Articular chondrocyte of knee joint (primary cell): ENCODE measurements at places on chromosomes 7 and 10. TPM values are rescaled to one million over a fixed set of nuclear protein-coding genes. Genes with fewer than 3 reads are reported as not detected.

The HTR5A gene
- not detected in 2 replicates for total RNA-seq

The LRRC27 gene
- 12.1 and 12.7 TPM in 2 replicates for total RNA-seq

The FAM25C gene
- not detected in 2 replicates for total RNA-seq

The ITGA8 gene
- under 0.01 TPM in 1 of 2 replicates, not detected in the other for total RNA-seq

The EPHA1 gene
- total RNA-seq: not detected in 2 replicates

The HOXA4 gene
- total RNA-seq: 1.7 and 2.4 TPM in 2 replicates

The NPFFR1 gene
- not detected in 2 replicates for total RNA-seq

The ATG9B gene
- 0.32 TPM in 1 of 2 replicates, not detected in the other for total RNA-seq

The BLVRA gene
- total RNA-seq: 31.0 and 36.3 TPM in 2 replicates

The RARRES2 gene
- 0.32 and 2.2 TPM in 2 replicates for total RNA-seq

The SFTPD gene
- total RNA-seq: 0.32 and 0.39 TPM in 2 replicates
